Bone marrow (tissue), 2 donors: ENCODE measurements at places on chromosomes 4 and X.
A peak's percentile ranks its signal among the peaks of the same experiment; 100 is the strongest.

- DNase-seq = no peak
Measured at GRCh38 chr4:2458546-2459491, 10.1 kb upstream of the RNF4 start.

DNA sequence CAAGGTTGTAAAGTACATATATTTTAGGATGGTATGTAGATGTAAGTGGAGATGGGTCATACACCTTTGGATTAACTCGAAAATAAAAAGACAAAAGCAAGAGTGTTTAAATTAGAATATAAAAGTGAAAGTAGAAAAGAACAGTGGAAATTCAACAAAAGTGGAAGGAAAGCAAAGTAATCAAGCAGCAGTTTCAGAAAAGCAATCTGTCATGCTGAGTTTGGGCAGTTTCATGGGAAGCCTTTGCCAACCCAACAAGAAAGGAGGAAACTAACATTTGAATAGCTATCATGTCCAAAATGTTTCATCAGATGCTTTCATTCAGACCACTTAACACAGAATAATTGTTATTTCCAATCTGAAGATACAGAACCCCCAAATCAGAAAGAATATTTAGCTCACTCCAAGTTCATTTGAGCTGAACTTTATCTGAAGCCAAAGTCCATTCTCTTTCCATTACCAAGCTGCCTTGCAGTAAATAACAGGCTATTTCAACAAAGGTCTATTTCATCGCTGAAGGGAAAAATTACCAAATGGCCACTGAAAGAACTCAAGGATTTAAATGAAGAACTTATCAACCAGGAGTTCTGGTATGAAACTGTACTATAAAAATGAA is 1.8 kb upstream of the EXOSC9 start:
- DNase-seq = peak; percentile 37

GRCh38 chr4:138111462-138112000 is 130.6 kb downstream of the SLC7A11 start:
- no peak for DNase-seq

- DNase-seq = no peak
Measured at GRCh38 chrX:13341491-13342101, 21.7 kb upstream of the ATXN3L start.

GRCh38 chrX:16250296-16250695 is 83.0 kb downstream of the MAGEB17 start:
- no peak for DNase-seq

GRCh38 chr4:81913427-81913879 is 441.7 kb upstream of the RASGEF1B start:
- peak; percentile 52 for DNase-seq

DNA sequence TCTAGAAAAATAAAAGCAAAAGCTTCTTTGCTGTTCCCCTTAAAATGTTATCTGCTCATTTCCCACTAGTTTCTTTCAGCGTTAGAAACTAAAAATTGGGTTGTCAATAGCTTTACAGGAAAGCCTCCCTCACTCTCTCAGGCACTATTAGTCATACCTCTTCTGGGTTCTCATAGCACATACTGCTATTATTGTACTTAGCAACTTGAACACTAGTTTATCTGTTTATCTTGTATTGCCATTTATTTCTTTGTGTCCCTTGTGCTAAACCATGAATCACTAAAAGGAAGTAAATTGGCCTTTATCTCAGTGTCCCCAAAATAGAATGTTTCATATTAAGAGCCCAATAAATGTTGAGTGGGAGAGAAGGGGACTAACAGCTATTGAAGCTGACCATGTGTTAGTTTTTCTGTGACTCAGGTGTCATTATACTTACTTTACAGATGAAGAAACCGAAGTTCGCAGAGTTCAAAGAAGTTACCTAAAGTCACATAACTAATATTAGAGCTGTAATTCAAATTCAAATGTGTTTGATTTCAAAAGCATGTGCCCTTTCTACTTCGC is 124.8 kb upstream of the CITED1 start:
- DNase-seq = peak; percentile 1

DNA sequence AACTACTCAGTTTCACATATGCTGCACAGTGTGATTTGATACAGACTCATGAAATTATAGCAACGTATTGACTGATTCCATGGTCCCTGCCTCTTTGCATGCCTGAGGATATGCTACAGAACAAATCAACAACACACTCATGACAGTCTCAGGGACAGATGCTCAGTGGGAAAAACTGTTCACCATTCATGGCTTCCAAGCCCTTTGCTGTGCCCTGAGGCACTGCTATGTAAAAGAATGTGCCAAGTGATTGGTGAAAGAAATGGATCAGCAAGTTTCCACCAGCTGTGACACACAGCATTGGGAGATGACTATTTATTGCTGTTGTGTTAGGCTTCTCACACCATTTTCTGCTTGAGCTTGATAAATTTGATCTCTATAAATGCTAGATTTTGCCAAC is 825.6 kb upstream of the INTU start:
- no peak for DNase-seq

DNA sequence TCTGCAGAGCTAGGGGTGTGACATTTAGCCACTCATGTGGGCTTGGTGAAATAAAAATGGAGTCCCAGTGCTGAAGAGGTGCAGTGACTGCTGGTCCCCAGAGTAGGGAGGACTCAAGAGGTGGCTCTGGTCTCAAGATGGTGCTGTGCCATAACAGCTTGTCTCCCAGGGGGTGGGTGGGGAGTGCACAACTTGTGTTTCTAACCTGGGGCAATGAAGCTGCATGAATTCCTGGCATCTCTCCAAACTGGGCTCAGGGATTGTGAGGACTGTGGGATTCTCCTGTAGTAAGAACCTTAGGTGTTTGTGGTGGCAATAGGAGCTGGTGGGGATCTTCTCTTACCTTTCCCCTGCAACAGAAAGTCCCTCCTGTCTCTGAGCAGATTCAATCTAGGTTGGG is 278.9 kb upstream of the SFRP2 start:
- DNase-seq = no peak

DNA sequence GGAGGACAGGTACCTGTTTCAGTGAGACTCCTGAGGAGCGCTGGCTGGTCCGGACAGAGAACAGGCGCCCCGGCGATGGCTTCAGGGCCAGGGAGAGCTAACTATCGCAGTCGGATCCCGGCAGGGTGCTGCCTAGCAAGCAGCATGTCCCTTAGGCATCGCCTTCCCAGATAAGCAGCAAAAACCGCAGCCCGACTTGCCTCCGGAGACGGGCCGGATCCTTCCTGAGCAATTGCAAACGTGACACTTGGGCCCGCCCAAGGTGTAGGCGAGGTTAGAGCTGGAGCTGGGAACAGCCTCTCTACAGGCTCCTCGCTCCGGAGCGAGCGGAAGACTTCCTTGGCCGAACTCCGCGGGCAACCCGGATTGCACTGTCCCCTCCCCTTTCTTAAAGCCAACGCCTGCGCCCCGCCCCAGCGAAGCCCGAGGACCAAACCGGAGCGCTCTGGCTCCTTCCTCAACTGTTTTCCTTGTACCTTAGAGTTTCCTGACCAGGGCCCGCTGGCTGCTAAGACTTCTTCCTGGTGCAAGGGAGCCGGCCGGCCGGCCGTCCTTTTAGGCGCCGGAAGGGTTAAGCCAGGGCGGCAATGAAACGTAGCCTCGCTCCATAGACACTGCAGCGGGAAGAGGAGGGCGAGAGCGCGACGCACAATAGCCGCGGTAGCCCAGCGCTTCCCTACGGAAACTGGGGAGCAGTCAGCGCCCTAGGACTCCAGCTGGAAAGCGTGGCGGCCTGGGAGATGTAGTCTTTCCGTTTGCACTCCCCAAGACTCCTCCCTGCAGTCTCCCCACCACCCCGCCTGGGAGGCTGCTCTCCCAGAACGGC is at the start of gene OPHN1:
TSS of gene OPHN1 (minus strand) at position 341 of the 826 bp plus-strand sequence. CDS start 475 bp downstream, outside the sequence.
- DNase-seq = no peak

DNA sequence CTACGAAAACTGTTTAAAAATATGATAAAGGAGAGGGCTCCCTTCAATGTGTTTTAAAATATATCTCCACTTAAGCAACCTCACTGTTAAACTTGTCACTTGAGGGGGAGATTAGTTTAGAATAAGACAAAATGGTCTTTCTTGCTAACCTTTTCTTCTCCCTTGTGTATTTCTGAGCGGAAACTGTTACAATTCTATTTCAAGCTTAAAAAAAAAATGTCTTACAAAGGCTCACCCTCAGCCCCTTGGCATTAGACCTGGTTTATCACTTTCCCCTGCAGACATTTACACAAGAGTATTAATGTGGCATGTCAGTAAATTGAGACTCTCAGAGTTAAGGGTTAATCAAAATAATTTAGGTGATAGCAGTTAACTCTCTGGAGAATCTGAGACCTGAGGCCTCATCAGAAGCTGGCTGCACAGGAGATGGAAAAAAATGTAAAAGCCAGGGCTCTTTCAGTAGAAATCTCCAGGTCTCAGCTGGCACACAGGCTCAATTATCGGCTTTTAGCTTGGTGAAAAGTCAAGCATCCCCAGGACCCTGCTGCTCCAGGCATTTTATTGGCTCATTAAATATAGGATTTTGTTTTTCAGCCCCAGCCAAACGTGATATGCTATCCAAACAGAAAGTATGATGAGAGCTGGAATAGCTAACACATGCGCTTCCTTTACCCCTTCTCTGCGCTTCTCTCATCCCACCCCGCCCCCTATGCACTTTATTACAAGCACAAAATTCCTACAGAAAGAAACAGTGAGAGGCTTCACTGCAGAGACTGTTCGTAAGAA is 130.5 kb downstream of the PPA2 start:
- no peak for DNase-seq

- no peak for DNase-seq
Measured at GRCh38 chr4:18777190-18777930, 755.8 kb upstream of the LCORL start.

DNA sequence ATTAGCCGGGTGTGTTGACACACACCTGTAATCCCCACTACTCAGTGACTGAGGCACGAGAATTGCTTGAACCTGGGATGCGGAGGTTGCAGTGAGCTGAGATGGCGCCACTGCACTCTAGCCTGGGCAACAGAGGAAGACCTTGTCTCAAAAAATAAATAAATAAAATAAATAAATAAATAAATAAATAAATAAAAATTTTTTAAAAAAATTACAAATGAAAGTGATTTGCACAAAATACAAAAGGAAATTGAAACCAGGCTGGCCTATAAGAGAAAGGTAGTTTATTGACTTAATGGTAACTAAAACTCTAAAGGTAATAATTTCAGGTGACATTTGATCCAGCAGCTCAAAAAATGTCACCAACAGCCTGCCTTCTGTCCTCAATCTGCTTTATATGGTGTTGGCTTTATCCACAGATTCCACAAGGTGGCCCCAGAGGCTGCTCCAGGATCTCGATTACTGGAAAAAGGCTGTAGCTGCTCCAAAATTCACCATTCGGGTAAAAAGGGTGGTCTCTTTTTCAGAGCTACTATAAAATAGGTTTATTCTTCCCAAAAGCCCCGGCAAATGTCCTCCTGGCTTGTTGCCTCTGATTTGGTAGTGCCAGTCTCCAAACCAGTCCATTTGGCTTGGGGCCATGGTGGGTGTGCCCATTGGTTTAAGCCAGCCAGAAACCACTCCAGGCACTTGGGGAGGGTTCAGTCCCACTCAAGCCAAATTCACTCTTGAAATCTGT is 61.4 kb upstream of the TRIM2 start:
- peak; percentile 22 for DNase-seq
